ENCODE measurements at places on chromosomes 2 and 18. TPM values are rescaled to one million over a fixed set of nuclear protein-coding genes. Genes with fewer than 3 reads are reported as not detected.

Gene FBXO41
- total RNA-seq = 7.7 TPM

Gene UGT1A4
- not detected for total RNA-seq

Gene B3GNT7
- 0.20 TPM for total RNA-seq

Gene SERPINB5
- total RNA-seq = 1.4 TPM

Gene EMX1
- 0.18 TPM for total RNA-seq

Gene DSEL
- 0.07 TPM for total RNA-seq

DNA sequence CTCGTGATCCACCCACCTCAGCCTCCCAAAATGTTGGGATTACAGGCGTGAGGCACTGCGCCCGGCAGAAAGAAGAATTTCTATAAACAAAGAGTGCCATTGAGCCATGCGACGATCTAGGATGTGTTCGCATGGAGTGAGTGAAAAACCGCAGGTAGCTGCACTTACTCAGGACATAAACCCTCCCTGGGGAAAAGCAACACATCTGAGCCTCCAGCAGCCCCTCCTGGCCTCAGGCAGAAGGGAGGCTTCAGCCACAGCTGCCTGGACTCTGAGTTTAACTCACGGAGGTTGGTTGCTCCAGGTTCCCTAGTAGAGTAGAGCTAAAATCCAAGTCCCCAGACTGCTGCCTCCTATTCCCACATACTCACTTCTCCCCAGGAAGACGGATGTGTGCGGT, 11.3 kb upstream of the STK25 start:
- no peaks in the 10 kb centered on the region for H3K36me3 ChIP-seq
- no peaks in the 10 kb centered on the region for H3K27me3 ChIP-seq
- H3K4me3 ChIP-seq = no peak overlapping the region
- no peak overlapping the region for H3K27ac ChIP-seq
- DNase-seq = no peak

DNA sequence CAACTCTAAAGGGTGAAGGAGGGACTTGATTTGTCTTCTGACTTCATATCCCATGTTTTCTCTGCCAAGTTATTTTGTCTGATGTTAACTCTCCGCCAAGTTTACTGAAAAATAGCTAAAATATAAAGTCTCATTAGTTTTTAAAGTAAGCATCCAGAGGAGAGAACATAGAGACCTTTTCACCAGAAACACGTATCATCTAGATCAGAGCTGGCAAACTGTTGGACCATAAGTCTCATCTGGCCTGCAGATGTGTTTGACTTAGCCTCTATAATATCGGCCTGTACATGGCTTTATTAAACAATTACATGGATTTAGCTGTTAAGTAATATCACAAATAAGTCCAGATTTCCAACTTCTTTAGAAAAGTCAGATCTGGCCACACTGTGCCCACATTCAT, 182.6 kb downstream of the PLCL1 start:
- no peak for DNase-seq
- H3K27ac ChIP-seq = no peak overlapping the region
- peaks cover 7% of the 10 kb centered on the region for H3K36me3 ChIP-seq
- H3K4me3 ChIP-seq = no peak overlapping the region

- no peak overlapping the region for H3K27ac ChIP-seq
- no peak for DNase-seq
- no peaks in the 10 kb centered on the region for H3K4me1 ChIP-seq
- no peaks in the 10 kb centered on the region for H3K36me3 ChIP-seq
These were observed 14.6 kb upstream of the TNS1 start for GRCh38 chr2:218017211-218018053.

- H3K4me1 ChIP-seq = no peaks in the 10 kb centered on the region
- no peak overlapping the region for H3K4me3 ChIP-seq
- no peaks in the 10 kb centered on the region for H3K36me3 ChIP-seq
These were observed 134.6 kb upstream of the RAB12 start for GRCh38 chr18:8474661-8475060.

GRCh38 chr2:26237868-26238267, 6.6 kb downstream of the HADHA start:
- H3K4me3 ChIP-seq = no peak overlapping the region
- no peaks in the 10 kb centered on the region for H3K27me3 ChIP-seq
- H3K4me1 ChIP-seq = peaks cover 10% of the 10 kb centered on the region
- no peak overlapping the region for H3K27ac ChIP-seq
- DNase-seq = no peak

GRCh38 chr2:15914596-15915385, 25.6 kb upstream of the MYCN start:
- no peak overlapping the region for H3K4me3 ChIP-seq
- 0 out of 3 replicates have a peak, but pooled peaks cover 2% of the 10 kb centered on the region for H3K27me3 ChIP-seq
- no peak for DNase-seq

- no peaks in the 10 kb centered on the region for H3K4me1 ChIP-seq
- no peaks in the 10 kb centered on the region for H3K27me3 ChIP-seq
- no peak overlapping the region for H3K4me3 ChIP-seq
These were observed 47.0 kb upstream of the TTC39C start for GRCh38 chr18:23967321-23968089.

DNA sequence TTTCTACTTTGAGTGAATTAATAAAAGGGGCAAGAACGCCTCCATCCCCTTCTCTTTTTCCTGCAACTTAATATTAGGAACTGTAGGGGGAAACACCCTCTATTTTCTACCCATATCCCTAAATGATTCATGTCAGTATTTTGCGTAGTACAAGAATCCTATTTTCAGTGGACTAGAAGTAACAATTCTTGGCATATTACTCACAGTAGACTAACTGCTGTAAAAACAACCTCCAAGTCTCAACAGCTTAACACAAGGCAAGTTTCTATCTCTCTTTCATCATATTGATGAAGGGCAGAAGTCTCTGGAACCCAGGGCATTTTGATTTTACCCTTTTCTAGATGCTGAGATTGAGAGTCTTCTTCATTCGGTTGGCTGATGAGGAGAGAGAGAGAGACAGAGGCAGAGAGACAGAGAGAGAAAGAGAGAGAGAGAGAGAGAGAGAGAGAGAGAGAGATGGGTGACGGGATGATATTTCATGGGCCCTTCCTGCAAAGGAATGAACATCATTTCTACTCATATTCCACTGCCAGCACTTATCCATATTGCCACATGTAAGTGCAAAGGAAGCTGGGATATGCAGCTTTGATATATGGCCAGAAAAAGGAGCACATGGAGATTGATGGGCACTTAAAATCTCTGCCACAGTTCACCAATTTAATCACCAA, 481.6 kb downstream of the LPIN1 start:
- no peak for DNase-seq
- no peaks in the 10 kb centered on the region for H3K27me3 ChIP-seq
- no peaks in the 10 kb centered on the region for H3K4me1 ChIP-seq
- no peak overlapping the region for H3K27ac ChIP-seq
- H3K36me3 ChIP-seq = no peaks in the 10 kb centered on the region
- no peak overlapping the region for H3K4me3 ChIP-seq

GRCh38 chr18:57409650-57410049, 25.5 kb upstream of the ONECUT2 start:
- H3K27ac ChIP-seq = no peak overlapping the region
- DNase-seq = no peak
- H3K4me1 ChIP-seq = no peaks in the 10 kb centered on the region
- H3K27me3 ChIP-seq = no peaks in the 10 kb centered on the region
- H3K36me3 ChIP-seq = no peaks in the 10 kb centered on the region

DNA sequence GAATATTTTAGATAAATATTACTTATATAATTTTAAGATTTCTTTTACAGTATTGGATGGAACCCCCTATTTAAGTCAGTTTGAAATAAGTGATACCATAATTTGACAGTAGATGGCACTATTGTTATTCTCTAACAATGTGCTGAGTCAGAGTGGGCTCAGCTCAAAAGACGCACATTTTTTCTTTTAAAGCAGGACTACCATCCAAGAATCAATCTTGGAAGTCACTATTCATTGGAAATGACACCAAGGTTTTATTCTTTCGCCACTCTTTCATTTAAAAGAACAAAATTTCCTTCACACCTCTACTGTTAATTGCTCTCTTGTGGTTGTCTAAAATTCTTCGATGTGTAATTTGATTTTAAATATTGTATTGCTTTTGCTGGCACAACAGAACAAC, 32.6 kb upstream of the SPAG16 start:
- no peaks in the 10 kb centered on the region for H3K27me3 ChIP-seq
- H3K36me3 ChIP-seq = no peaks in the 10 kb centered on the region
- no peak overlapping the region for H3K27ac ChIP-seq
- no peaks in the 10 kb centered on the region for H3K4me1 ChIP-seq

DNA sequence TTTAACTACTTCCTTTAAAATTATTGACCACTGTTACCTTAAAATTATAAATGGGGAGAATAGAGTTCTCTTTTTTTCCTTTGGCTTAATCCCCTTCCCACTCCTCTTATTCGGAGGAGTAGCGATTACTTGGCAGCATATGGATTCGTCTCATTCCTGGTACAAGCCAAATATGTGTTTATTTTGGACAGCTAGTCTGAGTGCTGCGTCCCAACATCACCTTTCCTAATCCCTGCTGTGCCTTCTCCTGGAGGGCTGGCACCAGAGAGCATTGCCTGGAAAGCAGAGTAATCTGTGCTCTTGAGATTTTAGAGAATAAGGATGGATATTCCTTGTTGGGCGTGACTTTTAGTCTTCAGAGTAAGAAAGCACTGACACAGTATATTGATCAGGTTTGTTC, 185.6 kb downstream of the AGAP1 start:
- H3K4me1 ChIP-seq = peaks cover 4% of the 10 kb centered on the region
- H3K27me3 ChIP-seq = no peaks in the 10 kb centered on the region
- H3K27ac ChIP-seq = no peak overlapping the region
- no peaks in the 10 kb centered on the region for H3K36me3 ChIP-seq
- DNase-seq = no peak

DNA sequence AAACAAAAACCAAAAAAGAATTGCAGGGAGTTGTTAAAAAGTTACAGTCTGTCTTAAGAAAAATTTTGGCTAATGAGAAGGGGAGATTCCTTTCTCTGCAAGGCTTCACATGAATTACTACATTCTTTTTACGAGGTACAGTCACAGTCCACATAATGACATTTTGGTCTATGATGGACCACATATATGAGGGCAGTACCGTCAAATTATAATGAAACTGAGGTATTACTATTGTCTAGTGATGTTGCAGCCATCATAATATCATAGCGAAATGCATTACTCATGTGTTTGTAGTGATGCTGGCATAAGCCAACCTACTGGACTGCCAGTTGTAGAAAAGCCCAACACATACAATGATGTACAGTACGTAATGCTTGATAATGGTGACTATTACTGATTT, 12.5 kb downstream of the SERPINB7 start:
- H3K27me3 ChIP-seq = no peaks in the 10 kb centered on the region
- H3K4me3 ChIP-seq = no peak overlapping the region
- H3K4me1 ChIP-seq = no peaks in the 10 kb centered on the region
- no peaks in the 10 kb centered on the region for H3K36me3 ChIP-seq
- no peak overlapping the region for H3K27ac ChIP-seq
- no peak for DNase-seq

DNA sequence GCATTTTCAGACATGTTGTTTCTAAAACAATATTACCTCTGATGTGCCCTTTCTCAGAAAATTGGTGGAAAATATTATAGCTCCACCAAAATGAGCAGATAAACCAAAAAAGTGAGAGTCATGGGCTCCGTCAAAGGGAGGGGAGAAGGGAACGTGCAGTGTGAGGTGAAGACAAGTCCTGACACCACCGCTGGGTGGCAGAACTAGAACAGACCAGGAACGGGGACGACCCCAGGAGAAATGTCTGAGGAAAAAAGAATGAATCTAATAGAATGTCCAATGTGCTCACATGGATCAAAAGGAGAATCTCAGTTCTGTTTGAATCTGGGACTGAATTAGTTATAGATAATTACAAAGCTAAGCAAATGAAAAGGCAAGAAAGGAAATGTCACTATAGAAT, 22.6 kb upstream of the BCL2 start:
- DNase-seq = peak; percentile 62
- H3K27me3 ChIP-seq = no peaks in the 10 kb centered on the region
- no peak overlapping the region for H3K27ac ChIP-seq
- no peaks in the 10 kb centered on the region for H3K4me1 ChIP-seq
- H3K36me3 ChIP-seq = peaks cover 43% of the 10 kb centered on the region

GRCh38 chr18:55634545-55634944, 46.6 kb upstream of the TCF4 start:
- no peak overlapping the region for H3K27ac ChIP-seq
- H3K27me3 ChIP-seq = no peaks in the 10 kb centered on the region

- no peaks in the 10 kb centered on the region for H3K4me1 ChIP-seq
- peaks cover 30% of the 10 kb centered on the region for H3K36me3 ChIP-seq
- H3K27me3 ChIP-seq = no peaks in the 10 kb centered on the region
- no peak overlapping the region for H3K27ac ChIP-seq
- DNase-seq = peak; percentile 15
- H3K4me3 ChIP-seq = no peak overlapping the region
These were observed 19.0 kb downstream of the DYNC1I2 start for GRCh38 chr2:171706152-171706803.

Data from K562 (cell line).